ENCODE measurements at places on chromosomes 7 and 10.

- DNase-seq, result no peak
Measured at GRCh38 chr7:41641665-41642014, 61.2 kb downstream of the INHBA start.

DNA sequence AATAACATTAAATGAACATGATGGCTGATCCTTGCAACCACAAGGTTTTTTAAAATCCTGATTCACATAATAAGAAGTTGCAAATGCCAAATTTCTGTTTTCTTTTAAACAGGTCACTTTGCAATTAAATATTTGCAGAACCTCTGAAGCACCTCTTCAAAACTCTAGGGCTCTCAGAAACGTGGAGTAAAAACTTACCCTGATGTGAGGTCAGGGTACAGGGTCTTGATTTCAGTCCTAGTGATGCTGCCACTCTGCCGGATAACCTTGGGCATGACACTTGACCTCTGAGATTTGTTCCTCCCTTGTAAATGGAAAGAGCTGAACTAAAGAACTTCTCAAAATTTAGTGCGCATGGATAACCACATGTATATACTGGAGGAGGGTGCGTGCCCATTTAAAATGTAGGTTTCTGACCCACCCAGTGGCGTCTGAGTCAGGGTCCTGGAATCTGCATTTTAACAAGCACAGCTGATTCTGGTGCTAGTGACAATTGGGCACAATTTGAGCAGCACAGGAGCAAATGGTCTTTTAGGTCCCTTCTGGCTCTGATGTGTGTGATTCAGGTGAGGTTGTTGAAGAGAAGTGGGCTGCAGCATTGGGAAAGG lies 35.5 kb upstream of the TNPO3 start:
- no peak for DNase-seq

DNA sequence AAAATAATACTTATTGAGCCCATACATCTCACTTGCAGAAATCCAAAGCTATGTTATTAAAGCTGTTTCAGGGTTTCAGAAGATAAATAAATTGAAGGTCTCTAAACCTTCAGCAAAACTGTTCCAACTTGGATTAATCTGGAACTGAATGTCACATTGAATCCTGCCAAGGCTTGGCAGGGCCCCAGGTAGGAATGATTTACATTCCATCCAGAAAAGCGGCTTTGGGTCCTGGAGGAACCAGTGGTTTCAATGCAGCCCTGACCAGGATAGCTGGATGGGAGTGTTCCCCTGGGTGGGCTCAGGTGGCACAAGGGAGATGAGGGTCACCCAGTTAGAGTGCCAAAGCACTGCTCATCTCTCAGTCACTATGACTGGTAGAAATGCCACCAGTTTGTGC lies 37.0 kb upstream of the TMEM72 start:
- DNase-seq, result no peak

GRCh38 chr10:117441812-117442443 lies 66.7 kb upstream of the PDZD8 start:
- DNase-seq, result no peak

DNA sequence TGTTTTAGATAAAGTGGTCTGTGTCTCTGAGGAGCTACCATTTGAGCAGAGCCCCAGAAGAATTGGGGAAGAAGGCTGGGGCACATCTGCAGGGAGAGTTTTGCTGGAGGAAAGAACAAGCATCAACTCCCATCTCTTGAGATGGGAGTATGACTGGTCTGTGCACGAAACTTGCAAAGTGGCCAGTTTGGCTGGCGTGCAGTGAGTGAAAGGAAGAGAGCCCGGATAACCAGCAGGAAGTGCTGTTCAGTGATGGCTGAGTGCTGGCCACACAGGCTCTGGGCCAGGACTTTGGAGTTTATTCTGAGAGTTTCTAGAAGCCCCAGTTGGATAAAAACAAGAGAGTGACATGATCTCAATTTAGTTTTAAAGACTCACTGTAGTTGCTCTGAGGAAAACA lies 34.4 kb upstream of the SVIL start:
- no peak for DNase-seq

Measured in stimulated activated CD8-positive, alpha-beta memory T cell treated with anti-CD3 and anti-CD28 coated beads, Interleukin-12 subunit alpha, Interleukin-12 subunit beta, amount 100 ng/mL, for 1 hour (primary cell).